ENCODE measurements at places on chromosomes 5 and 9.
A peak's percentile ranks its signal among the peaks of the same experiment; 100 is the strongest.

- DNase-seq, result no peak
These were observed 108.2 kb upstream of the DMAC1 start for GRCh38 chr9:7907551-7908337.

DNA sequence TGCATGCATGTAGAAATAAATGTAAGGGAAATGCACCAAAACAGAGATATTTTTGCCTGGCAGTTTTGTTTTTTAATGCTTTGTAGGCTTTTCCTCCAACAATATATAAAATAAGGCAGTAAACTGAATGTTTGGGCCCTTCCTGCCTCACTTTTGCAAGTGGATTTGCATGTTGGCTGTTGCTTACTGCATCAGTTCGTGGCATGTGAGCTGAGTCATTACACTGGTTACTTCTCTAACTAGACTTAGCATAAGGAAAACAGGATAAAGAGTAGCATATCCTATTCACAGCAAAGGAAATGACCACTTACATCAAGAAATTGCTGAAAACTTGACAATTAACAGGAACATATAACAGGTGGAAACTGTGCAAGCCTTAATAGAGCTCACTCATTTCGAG lies 113.4 kb downstream of the TLE1 start:
- DNase-seq, result no peak

GRCh38 chr5:174371600-174372094 lies 326.1 kb downstream of the NSG2 start:
- DNase-seq, result peak; percentile 66

- DNase-seq, result no peak
These were observed 140.6 kb downstream of the LRRC70 start for GRCh38 chr5:62719061-62719720.

DNA sequence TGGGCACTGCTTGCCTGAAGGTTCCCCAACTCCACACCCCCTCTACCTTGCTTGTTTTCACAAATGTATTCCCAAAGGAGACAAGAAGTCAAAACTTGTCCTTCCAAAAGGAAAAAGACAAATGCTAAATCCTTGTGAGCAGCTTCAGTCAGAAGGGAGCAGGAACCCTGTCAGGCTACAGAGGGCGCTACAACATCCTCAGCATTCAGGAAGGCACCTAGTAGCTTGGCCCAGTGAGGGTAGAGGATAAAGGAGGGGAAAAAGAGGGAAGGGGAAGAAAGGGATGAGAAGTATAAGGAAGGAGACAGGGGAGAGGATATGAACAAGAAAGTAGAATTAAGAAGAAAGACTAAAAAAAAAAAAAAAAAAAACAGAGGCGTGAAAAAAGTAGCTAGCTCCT lies 97.5 kb downstream of the MLLT3 start:
- no peak for DNase-seq

DNA sequence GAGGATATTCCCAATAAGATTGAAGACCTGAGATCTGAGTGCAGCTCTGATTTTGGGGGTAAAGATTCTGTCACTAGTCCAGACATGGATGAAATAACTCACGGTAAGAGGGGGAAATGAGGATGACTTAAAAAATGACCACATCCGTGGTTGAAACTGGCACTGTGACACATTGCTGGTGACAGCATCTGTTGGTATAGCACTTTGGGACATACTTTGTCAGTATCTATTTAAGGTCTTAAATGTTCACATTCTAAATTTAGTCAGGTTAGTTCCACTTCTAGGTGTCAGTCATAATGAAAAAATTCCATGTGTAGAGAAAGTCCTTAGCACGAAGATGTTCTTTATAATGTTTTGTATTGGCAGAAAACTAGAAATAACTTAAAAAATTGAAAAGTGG lies 70.9 kb downstream of the GAPVD1 start:
- DNase-seq, result no peak

GRCh38 chr5:135069895-135070657 lies 36.0 kb upstream of the PITX1 start:
- no peak for DNase-seq

- peak; percentile 82 for DNase-seq
These were observed 6.3 kb downstream of the SPTAN1 start for GRCh38 chr9:128558431-128559310.

DNA sequence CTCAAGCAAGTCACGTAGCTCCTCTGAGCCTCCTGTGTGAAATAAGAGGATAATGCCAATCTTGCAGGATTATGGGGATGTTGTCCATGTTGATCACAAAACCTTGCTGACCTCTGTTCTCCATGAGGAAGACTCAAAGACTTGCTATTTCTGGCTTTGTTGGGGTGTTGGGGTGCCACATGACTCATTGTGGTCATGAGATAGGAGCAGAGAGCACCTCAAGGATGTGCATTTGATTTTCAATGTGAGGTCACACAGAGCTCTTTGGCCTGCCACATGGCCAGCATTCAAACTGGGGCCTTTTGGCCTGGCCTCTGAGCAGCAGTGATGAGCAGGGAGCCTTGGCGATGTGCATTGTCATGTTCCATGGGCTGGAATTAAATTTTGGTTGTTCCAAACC lies 380.3 kb downstream of the GADD45G start:
- DNase-seq, result no peak

GRCh38 chr5:151427258-151427657 lies 20.1 kb upstream of the SLC36A1 start:
- no peak for DNase-seq

GRCh38 chr5:114581136-114581535 lies 219.3 kb downstream of the KCNN2 start:
- no peak for DNase-seq

DNA sequence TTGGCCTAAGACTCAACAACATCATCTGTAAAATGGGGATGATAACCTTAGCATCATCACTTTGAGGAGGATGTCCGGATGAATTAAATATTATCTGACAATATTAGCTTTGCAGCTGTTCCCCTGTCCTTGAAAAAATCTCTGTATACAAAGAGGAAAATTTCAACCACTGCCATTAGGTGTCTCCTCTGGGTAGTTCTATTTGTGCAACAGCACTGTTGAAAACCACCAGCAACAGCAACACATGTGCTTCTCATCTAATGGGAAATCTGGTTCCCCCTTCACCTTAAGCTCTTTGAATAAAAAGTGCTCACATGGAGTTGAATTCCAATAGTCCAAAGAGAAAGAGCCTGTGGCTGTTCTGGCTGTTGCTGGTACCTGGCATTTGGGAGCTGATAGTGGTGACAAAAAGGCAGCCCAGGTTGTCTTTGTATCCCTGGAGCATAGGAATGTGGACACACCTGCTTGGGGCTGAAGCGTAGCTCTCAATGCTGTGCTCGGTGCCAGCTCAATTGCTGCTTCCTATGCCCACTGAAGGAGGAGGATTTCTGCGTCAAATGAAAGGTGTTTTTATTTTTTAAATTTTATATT lies 322.1 kb upstream of the MSX2 start:
- no peak for DNase-seq

GRCh38 chr9:37466037-37466709 lies 923 bp upstream of the ZBTB5 start:
- DNase-seq, result peak; percentile 85

- no peak for DNase-seq
These were observed 140.8 kb downstream of the TSSK1B start for GRCh38 chr5:113293975-113294310.

GRCh38 chr5:52961274-52961681 lies 27.9 kb upstream of the ITGA2 start:
- DNase-seq, result no peak

GRCh38 chr9:109250311-109250741 lies 70.5 kb downstream of the EPB41L4B start:
- DNase-seq, result no peak

DNA sequence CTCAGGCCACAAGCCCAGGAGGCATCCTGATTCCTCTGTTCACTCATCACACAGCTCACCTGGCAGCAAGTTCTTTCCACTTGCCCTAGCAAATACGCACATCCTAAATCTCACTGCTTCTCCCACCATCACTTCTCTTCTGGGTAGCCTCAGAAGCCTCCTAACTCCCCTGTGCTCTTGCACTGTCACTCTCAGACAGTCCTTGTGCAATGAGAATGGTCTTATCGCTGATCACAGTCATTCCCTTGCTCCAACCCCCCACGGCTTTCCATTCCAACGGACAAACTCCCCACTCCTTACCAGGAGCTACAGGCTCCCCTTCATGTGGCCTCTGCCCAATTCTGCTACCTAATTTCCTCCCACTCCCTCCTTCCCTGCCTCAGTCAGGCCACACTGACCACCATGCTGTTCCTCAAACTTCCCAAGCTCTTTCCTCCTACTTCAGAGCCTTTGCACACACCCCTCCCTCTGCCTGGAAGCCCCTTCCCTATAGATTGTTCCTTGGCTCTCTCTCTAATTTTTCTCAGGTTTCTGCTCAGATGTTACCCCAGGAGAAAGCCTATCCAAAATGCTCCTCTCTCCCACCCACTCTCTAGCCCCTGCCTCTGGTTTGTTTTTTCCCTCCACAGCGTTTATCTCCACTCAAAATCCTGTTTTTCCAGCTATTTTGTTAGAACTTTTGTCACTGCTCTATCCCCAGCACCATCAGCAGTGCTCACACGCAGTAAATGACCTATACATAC lies 34.1 kb upstream of the TNFAIP8 start:
- no peak for DNase-seq

- DNase-seq, result no peak
These were observed 1.8 kb downstream of the SKP2 start for GRCh38 chr5:36153726-36154125.

DNA sequence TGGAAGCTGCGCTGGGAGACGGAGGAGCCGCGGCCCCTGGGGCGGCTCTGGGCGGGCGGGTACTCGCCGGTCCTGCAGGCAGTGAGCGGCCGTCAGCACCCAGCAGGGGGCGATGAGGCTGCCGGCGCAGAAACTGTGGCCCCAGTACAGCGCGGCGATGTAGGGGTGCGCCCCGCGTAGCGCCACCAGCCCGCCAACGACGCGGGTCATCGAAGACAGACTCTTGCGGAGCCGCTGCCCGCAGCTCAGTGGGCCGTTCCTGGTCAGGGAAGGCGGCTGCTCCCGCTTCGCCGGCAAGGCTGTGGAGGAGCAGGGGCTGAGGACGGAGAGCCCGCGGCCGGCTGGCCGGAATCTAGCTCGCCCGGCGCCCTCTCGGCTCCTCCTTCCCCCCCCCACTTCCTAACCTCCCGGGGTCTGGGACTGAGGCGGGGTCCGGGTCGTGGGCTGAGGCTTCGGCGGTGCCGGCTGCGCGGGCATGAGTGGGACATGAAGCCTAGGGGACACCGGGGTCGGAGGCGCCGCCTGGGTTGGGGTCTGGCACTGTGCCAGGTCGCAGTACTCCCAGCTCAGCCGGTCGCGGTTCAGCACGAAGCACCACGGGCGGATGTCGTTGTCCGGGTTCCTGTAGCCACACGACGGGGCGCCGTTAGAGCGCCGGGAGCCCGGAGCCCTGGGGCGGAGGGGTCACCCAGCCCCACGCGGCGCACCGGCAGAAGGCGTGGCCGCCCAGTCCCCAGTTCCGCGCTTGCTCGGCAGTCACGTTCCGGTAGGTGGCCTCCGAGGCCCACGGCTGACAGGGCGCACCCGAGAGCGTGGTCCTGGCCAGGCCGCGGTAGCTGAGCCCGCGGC lies 3.6 kb upstream of the PFN3 start:
- peak; percentile 91 for DNase-seq

DNA sequence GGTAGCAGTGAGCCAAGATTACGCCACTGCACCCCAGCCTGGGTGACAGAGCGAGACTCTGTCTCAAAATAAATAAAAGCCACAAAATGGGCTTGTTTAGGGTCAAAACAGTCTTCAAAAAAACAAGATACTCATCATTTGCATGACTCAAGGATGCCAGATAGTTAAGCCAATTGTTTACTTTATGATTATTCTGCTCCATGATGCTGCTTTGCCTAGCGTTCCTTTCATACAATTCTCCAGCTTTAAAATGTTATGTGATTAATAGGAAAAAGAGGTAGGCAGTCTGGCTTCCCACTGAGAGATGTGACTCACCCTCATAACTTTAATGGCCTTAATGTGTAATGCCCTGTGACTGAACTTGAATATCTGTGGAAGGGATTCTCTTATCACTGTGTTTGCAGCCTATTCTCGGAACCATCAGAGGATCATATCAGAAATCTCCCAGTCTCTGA lies 364.6 kb upstream of the TRPC7 start:
- DNase-seq, result peak; percentile 86

DNA sequence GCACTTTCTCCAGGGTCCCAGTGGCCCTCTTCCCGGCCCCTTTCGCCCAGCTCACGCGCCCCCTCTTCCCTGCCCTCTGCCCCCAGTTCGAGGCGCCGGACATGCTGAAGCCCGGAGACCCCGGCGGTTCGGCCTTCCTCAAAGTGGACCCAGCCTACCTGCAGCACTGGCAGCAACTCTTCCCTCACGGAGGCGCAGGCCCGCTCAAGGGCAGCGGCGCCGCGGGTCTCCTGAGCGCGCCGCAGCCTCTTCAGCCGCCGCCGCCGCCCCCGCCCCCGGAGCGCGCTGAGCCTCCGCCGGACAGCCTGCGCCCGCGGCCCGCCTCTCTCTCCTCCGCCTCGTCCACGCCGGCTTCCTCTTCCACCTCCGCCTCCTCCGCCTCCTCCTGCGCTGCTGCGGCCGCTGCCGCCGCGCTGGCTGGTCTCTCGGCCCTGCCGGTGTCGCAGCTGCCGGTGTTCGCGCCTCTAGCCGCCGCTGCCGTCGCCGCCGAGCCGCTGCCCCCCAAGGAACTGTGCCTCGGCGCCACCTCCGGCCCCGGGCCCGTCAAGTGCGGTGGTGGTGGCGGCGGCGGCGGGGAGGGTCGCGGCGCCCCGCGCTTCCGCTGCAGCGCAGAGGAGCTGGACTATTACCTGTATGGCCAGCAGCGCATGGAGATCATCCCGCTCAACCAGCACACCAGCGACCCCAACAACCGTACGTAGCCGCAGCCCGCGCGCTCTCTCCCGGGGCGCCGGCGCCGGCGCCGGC lies 1.0 kb downstream of the PRDM6 start:
- DNase-seq, result no peak

DNA sequence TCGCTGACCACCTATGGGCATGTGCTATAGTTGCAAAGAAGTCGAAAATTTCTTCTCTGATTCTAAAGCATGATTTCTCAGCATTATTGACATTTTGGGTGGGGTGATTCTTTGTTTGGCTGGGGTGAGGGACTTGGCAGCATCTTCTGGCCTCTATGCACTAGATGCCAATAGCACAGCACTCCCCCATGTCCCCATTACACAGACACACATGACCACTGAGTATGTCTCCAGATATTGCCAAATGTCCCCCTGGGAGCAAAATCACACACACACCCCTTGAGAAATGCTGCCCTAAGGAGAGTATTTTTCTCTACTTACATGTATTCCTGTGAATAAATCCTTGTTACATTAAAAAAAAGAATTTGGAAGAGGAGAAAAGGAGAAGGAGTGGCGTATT lies 89.1 kb downstream of the PDZD2 start:
- no peak for DNase-seq

DNA sequence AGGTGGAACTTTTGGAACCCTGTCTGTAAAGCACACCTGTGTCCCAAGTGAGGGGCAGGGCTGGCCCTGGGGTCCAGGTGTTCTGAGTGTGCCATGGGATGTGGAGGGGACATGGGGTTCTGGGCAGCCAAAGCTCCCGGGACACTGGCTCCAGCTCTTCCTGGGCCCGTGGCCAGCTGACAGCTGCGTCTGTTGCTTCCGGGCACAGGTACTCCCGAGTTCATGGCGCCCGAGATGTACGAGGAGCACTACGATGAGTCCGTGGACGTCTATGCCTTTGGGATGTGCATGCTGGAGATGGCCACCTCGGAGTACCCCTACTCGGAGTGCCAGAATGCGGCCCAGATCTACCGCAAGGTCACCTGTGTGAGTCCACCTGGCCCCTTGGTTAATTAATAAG lies 50.7 kb downstream of the WNK2 start:
- no peak for DNase-seq

- DNase-seq, result no peak
These were observed 130.7 kb downstream of the TTLL11 start for GRCh38 chr9:121962421-121962820.
